ENCODE measurements at places on chromosomes 6 and 20.

DNA sequence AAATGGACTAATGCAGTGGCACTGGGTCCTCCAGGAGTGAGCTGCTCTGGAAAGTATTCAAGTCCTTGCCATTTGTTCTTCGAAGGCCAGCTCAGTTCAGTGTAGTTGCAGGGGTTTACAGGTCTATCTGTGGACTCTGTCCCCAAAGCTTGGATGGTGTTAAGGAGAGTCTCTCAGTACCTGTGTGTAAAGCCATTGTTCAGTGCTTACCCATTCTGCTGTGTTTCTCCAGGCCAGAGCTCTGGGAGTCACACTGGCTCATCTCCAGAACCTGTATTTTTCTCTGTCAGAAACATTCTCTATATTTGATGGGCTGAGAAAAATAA is 66.6 kb downstream of the DTD1 start:
- no peak for DNase-seq

- no peak for DNase-seq
Observed at GRCh38 chr6:56046576-56046975, 171.2 kb upstream of the BMP5 start.

DNA sequence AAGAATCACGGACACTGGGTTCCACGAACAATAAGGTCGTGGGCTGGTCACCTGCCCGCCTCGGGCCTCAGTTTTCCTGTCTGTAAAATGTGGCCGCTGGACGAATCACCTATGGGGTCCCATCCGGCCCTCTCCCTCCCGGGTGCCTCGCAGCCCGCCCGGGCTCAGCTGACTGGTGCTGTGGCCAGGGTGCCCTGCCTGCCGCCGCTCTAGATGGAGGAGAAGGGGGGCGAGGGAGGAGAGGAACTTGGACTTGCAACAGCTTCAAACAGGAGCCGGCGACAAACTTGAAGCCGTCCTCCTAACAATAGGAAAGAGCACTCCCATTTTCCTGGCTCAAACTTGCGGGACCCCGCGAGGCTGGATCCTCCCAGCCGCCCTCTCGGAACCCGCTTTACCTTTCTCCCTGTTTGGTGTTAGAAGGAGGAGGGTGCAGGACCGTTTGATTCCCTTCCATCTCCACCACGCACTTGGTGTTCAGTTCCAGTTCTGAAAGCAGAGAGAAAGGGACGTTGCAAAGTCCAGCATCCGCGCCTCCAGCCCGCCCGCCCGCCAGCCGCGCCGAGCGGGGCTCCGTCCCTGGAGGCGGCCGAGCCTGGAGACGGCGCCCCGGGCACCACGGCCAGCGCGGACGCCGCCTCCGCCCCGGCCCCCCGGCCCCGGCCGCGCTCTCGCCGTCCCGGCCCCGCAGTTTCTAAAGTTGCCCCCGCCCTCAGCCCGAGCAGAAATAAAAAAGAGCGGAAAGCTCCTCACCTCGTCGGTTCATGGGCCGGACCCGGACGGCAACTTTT is 584 bp downstream of the KIF13A start:
- no peak for DNase-seq

DNA sequence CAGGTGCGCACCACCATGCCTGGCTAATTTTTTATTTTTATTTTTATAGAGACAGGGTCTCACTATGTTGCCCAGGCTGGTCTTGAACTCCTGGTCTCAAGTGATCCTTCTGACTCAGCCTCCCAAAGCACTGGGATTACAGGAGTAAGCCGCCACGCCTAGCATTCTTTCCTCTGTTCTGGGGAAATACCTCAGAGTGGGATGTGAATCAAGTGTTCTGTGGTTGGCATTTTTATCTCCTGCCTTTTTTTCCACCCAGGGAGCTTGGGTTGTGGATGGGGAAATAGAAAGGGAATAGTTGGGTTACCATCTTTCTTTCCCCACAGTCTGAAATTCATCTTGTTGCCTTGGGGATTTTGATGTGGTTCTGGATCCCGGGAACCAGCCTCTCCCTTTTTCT is 24.1 kb downstream of the TFAP2C start:
- no peak for DNase-seq

DNA sequence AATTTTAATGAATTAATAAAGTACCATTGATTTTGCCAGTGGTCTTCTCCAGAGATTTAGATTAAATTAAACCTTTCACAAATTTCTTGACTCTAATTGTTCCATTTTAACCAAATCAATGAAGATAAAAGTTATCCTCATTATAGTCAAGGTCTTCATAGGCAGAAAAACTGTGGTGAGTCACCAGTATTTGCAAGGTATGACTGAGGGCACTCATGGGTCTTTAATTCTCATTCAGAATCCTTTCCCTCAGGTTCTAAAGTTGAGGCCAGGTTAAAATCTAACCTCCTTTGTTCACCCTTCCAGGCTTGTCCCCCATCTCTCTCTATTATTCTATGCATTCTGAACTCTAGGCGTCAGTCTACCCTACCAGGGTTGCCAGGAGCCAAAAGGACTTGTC is 93.9 kb downstream of the JAG1 start:
- DNase-seq = no peak

- no peak for DNase-seq
Observed at GRCh38 chr6:34289137-34289536, 40.3 kb upstream of the SMIM29 start.

DNA sequence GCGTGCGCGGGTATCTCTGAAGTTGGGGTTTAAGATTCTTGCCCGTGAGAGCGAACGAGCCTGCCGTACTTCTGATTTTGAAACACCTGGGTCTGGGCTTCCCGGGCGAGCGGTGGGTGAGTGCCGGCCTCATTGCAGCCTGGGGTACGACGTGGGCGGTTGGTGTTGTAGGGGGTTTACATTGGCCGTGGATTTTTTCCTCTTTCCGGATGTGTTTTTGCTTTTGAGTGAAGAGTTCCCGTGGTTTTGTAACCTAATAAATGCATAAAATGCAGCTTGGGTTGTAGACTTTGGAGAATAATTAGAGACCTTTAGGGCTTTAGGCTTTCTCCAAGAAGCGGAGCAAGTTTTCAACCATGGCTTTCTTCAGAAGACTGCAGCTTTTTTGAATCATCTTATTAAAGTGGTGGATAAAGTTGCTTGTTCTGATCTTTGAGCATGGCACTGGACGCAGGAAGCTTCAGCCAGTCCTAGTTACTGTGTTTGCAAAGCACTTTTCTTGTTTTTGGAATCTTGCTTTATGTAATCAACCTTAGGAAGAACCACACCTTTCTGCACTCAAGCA is 314 bp downstream of the FARS2 start:
- DNase-seq = no peak

- DNase-seq = peak; percentile 77
Observed at GRCh38 chr6:29792123-29793035, 35.2 kb upstream of the HLA-G start.

- no peak for DNase-seq
Observed at GRCh38 chr6:150606647-150607328, 7.1 kb downstream of the PLEKHG1 start.

- DNase-seq = no peak
Observed at GRCh38 chr20:47063407-47063806, 168.8 kb downstream of the EYA2 start.
